ENCODE measurements at places on chromosomes 6 and 20. TPM values are rescaled to one million over a fixed set of nuclear protein-coding genes. Genes with fewer than 3 reads are reported as not detected.

- DNase-seq, result no peak
These were observed 77.1 kb upstream of the SLC22A23 start for GRCh38 chr6:3533981-3534380.

GRCh38 chr6:30918670-30919069 is 4.6 kb downstream of the VARS2 start:
- no peak for DNase-seq

DNA sequence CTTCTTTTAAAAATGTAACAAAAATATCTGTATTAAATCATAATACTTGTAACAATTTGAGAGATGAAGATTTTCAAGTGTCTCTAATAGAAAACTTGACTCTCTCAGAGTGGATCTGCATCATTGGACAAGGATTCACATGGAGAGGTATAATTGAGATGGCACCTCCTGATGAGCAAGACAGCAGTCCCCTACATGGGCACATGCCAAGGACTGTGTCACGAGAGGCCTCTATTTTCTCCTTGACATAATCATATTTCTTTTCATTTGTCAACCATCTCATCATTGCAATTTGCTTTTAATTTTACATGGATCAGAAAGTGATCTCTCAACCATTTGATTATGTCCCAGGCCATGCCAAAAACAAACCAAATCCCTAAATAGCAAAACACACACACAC is 206.8 kb upstream of the THEMIS start:
- DNase-seq, result no peak

- DNase-seq, result no peak
These were observed 232.5 kb downstream of the SOX4 start for GRCh38 chr6:21826023-21826422.

DNA sequence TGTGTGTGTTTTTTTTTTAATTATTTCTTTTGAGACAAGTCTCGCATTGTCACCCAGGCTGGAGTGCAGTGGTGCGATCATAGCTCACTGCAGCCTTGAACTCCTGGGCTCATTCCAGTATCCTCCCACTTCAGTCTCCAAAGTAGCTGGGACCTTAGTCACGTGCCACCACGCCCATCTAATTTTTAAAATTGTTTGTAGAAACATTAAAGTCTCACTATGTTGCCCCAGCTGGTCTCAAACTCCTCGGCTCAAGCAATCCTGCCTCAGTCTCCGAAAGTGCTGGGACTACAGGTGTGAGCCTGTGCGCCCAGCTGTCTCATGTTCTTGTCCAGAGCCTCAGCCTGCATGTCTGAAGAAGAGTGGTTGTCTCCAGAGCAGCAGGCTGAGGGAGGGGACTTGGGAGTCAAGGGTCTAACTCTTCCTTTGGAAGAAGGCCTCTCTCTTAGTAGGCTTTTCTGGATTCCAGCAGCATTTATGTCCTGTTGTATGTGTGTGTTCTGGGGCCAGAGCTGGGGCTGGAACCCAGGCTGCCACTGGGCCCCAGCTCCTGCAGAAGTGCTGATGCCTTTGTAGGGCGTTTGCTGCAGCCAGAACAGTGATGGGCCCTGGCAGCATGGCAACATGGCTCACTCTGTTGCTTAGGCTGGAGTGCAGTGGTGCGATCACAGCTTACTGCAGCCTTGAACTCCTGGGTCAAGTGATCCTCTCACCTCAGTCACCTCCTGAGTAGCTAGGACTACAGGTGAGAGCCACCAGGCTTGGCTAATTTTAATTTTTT is 5.4 kb downstream of the DNMT3B start:
- DNase-seq, result no peak

GRCh38 chr6:4889701-4890100 is 113.5 kb downstream of the CDYL start:
- DNase-seq, result no peak

DNA sequence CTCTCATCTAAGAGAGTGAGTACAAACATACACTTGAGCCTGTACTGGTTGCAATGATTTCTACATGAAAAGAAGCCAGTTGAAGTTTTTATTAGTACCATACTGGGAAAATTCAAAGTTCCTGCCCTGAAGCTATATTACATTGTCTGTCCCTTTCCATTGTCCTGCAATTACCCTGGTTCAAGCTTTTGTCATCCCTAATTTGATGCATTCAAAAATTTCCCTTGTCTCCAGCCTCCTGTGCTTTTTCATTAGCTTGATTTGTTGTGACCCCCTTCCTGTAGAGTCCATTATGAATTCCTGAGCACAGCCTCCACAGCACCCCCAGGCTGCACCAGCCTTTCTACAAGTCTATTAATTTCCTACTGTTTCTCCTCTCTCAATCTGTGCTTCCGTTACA is 46.4 kb downstream of the VGLL2 start:
- DNase-seq, result no peak

DNA sequence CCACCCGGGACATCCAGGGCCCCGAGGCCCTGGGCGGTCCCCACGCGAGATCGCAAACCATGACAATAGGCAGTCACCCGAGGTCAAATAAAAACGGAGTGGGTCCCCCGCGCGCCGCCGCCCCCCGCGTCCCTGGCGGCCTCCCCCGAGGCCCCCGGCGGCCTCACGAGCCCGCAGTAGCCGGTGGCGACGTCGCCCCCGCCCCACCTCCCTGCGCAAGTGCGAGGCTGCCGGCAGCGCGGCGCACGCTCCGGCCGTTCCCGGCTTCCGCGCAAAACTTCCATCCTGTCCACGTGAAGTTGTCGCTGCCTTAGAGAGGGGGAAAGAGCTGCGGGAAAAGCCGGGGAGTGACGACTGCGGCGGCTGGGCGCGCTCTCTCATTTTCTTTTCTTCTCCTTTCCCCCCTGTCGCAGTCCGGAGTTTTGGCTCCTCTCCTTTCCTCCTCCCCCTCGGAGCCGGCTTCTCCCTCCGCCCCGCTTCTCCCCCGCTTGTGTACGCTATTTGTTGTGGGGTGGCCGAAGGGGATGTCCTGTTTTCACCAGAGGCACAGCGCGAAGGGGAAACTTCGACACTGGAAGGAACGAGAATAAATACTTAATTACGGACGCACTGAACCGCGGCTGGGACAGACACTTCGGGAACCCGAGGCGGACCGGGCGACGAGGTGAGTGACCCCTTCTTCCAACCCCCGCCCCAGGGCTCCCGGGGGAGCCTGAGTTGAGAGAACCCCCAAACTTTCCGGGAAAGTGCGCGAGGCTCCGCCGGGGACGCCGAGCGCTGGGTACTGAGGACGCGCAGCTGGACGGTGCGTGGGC is at the start of gene EYA4:
Gene EYA4, plus strand, starts transcription at position 272 of the 815 bp plus-strand sequence. CDS start 33,424 bp downstream, outside the sequence.
- no peak for DNase-seq

DNA sequence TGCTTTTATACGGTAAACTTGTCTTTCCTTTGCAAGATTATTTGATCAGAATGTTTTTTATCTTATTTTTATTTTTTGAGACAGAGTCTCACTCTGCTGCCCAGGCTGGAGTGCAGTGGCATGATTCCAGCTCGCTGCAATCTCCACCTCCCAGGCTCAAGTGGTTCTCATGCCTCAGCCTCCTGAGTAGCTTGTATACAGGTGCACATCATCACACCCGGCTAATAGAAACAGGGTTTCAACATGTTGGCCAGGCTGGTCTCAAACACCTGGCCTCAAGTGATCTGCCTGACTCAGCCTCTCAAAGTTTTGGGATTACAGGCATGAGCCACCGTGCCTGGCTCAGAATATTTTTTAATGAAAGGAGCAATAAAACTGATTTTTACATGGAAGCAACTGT is 8.9 kb upstream of the LPIN3 start:
- DNase-seq, result no peak

DNA sequence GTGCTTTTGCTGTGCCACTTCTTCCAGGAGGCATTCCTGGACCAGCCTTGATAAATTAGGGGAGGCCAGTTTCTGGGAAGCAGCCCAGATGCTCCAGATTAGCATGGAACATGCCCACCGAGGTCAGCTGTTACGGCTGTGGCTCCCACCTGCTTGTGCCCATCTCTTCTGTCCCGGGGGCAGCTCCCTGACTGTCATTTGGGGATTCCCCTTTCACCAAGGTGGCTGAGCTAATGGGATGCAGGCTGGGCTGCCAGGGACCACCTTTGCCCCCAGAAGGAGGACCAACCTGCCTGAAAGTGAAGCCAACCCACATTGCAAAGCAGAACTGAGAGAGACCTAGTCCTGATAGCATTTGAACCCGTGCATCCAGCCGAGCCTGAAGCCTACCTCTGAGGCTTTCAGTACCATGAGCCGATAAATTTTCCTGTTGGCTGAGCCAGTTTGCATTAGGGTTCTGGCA is 85.3 kb downstream of the PTPN1 start:
- no peak for DNase-seq

- no peak for DNase-seq
These were observed 180.0 kb upstream of the SMLR1 start for GRCh38 chr6:130647246-130647645.

GRCh38 chr20:38825571-38825900 is 20.0 kb downstream of the PPP1R16B start:
- DNase-seq, result no peak

- no peak for DNase-seq
These were observed 50.9 kb downstream of the RPRD1B start for GRCh38 chr20:38084425-38084951.

GRCh38 chr6:56958481-56958880 is 3.6 kb downstream of the BEND6 start:
- no peak for DNase-seq

- DNase-seq, result peak; percentile 92
These were observed 21.4 kb upstream of the AKIRIN2 start for GRCh38 chr6:87723170-87724078.

DNA sequence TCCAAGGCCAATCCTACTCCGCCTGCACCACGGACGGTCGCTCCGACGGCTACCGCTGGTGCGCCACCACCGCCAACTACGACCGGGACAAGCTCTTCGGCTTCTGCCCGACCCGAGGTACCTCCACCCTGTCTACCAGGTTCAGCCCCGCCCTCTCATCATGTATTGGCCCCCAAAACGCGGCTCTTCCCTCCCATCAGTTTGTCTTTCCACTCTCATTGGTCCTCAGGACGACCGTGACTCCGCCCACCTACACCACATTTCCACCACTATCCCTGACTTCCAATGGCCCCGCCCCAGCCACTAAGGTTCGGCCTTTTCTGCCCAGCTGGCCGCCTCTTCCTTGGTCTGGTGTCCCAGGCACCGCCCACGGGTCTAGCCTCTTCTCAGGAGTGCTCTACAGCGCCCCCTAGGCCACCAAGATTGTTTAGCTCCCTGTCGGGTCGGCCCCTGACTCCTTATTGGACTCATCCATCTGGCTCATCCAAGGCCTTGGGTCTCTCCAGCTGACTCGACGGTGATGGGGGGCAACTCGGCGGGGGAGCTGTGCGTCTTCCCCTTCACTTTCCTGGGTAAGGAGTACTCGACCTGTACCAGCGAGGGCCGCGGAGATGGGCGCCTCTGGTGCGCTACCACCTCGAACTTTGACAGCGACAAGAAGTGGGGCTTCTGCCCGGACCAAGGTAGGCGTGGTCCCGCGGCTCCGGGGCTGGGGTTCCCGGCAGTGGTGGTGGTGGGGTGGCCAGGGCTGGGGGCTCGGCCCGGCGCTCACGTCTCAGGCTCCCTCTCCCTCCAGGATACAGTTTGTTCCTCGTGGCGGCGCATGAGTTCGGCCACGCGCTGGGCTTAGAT is 3.1 kb downstream of the MMP9 start:
- DNase-seq, result peak; percentile 95

DNA sequence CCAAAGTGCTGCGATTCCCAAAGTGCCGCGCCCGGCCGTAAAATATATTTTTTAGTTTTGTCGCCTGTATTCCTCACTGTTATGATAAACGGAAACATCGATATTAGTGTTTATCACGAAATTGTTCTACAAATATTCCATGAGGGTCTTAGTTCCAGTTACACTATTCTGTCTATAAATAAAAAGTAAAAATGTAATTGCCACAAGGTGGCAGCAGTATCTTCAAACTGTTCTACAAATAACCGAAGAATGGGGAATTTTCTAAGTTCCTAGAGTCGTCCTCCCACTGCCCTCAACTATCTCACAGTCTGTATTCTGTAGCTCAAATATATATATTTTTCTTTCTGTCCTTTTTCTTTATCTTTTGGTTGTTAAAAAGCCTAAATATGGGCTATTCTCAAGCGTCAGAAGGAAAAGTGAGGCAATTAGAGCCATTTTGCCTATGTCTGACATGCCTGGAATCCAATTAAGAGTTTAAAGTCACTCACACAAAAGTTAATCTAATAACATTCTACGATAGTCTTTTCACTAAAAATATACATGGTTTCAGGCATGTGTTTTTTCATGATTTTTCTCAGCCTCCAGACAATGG is 14.2 kb upstream of the FAM162B start:
- peak; percentile 10 for DNase-seq

DNA sequence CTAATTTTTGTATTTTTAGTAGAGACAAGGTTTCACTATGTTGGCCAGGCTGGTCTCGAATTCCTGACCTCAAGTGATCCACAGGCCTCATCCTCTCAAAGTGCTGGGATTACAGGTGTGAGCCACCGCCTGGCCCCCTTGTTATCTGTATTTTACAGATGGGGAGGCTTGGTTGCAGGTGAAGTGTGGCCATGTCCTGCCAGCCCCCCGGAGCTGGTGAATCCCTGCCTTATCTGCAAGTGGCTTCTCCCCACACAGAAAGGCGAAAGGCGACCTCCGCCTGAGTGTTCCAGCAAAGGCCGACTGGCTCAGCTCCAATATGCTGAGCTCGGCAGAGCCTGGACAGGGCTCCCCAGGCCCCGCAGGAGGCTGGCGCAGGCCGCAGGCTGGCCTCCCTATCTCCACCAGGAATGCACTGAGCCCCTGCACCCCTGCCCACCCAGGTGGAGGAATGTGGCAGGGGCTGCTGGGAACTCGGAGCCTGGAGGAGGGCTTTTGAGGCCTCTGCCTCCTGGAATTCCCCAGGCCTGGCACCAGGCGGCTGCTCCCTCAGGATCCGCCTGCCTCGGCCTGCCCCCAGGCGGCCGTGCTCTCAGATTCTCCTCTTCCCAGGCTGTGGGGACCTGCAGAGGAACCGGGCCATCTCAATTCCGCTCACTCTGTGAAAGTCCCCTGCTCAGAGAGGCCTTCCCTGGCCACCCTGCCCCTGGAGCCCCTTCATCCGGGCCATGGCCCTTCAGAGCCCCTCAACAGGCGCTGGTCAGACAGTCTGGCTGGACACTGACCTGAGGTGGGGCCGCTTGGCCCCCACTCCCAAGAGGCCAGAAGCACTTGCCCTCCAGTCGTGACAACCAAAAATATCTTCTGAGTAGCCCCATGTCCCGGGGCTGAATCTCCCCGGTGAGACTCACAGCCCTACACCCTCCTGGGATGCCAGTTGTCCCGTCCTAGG is 9.3 kb upstream of the LAMA5 start:
- DNase-seq, result no peak

GRCh38 chr6:170174124-170174770 is 116.6 kb downstream of the DLL1 start:
- no peak for DNase-seq

The CCDC170 gene
- not detected for total RNA-seq

The IL17A gene
- total RNA-seq, result not detected

The ESR1 gene
- total RNA-seq, result 0.27 TPM

The PMEPA1 gene
- 0.20 TPM for total RNA-seq

The MUCL3 gene
- total RNA-seq, result not detected

The SMAP1 gene
- total RNA-seq, result 19.6 TPM

The EPPIN gene
- not detected for total RNA-seq

The OPN5 gene
- not detected for total RNA-seq

The CCN2 gene
- total RNA-seq, result 0.40 TPM
